Mammary microvascular endothelial cell (primary cell): ENCODE measurements at places on chromosomes 3 and 15. TPM values are rescaled to one million over a fixed set of nuclear protein-coding genes. Genes with fewer than 3 reads are reported as not detected.

The TMC3 gene
- not detected in 2 replicates for total RNA-seq

The EAF2 gene
- total RNA-seq = 0.60 and 1.3 TPM in 2 replicates

The ALDH1A3 gene
- 39.8 and 46.6 TPM in 2 replicates for total RNA-seq

The DAPK2 gene
- total RNA-seq = 3.1 and 4.0 TPM in 2 replicates

The DHX30 gene
- 68.0 and 75.9 TPM in 2 replicates for total RNA-seq
